Naive thymus-derived CD8-positive, alpha-beta T cell (primary cell): ENCODE measurements at places on chromosomes 7 and 10. TPM values are rescaled to one million over a fixed set of nuclear protein-coding genes. Genes with fewer than 3 reads are reported as not detected.

Gene PSTK
- total RNA-seq, result 5.6 TPM

DNA sequence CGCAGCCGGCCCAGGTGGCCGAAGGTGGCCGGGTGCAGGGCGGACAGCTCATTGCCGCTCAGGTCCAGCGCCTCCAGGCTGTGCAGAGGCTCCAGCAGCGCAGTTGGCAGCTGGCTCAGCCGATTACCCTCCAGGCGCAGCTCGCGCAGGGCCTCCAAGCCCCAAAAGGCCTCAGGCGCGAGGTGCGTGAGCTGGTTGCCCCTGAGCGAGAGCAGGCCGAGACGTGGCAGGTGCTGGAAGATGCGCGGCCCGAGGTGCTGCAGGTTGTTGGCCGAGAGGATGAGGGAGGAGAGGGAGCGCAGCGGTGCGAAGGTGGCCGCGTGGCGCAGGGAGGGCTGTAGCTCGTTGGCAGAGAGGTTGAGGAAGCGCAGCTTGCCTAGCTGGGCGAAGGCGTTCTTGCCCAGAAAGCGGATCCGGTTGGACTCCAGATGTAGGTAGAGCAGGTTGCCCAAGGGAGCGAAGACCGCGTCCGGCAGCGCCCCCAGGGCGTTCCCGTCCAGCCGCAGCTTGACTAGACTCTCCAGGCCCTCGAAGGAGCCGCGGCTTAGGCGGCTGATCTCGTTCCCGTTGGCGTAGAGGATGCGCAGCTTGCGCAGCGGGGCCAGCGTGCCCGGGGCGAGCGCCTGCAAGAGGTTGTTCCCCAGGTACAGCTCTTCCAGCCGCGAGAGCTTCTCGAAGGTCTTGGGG lies 923 bp downstream of the TRIL start:
- DNase-seq, result no peak

- no peak for DNase-seq
These were observed 30.4 kb downstream of the ZNF786 start for GRCh38 chr7:149060156-149060555.

Gene EPDR1
- total RNA-seq, result 0.71 TPM

GRCh38 chr10:88116481-88116880 lies 253.1 kb downstream of the PTEN start:
- DNase-seq, result no peak

DNA sequence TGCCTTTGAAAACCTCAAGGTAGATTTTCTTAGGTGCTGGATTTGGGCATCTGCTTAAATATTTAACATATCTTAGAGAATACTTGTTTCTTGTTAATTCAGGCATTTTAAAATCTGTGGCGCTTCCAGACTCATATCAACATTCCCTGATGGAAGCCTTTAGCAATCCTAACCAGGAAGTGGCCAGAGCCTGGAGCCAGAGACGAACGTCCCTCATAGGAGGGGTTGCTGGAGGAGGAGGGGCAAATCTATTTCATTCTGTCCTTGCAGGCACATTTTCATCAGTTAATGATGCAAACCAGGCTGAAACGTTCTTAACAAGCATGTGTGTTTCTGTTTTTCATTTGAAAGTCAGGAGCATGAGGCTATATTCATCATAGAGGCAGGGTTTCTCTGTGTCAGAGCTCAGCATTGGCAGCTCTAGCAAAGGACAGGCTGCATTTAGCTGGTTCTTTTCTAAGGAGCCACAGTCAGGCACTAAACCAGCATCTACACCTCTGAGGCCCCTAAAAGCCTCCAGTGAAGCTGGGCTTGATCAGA lies 17.8 kb upstream of the IFIT2 start:
- no peak for DNase-seq

Gene NODAL
- not detected for total RNA-seq

DNA sequence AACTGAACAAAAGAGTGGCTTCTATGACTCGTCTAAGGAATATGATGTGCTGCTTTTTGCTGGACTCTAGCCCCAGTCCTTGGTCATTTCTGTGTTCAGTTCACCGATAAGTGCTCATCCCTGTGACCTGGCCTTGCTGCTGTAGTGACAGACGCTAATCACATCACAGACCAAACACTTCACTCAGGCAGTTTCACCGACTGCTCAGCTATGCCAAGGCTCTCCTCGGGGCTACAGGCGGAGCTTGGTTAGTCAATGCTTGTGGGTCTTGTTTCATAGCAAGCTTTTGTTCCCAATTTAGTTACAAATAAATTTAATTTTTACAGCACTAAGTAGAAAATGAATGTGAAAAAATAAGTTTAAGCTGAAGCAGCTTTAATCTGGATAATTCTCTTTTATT lies 190.8 kb upstream of the PRKCQ start:
- no peak for DNase-seq
